Skin of body (tissue), 3 donors: ENCODE measurements at places on chromosomes 16 and 17.

GRCh38 chr16:2664574-2664982, 17.7 kb upstream of the KCTD5 start:
- no peak for DNase-seq

DNA sequence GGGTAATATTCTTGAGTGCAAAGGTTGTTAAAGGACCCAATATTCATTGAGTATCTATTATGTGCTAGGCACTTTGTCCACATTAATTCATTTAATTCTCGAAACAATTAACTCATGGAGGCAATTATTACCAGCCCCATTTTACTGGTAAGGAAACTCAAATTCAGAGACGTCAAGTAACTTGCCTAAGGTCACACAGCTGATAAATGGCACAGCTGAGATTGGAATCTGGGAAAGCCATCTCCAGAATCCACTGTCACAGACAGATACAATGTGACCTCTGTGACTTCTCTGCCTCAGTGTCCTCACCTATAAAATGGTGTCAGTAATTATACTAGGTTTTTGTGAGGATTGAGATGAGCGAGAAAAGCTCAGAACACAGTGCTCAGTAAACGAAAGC, 320.8 kb upstream of the ZFHX3 start:
- no peak for DNase-seq

DNA sequence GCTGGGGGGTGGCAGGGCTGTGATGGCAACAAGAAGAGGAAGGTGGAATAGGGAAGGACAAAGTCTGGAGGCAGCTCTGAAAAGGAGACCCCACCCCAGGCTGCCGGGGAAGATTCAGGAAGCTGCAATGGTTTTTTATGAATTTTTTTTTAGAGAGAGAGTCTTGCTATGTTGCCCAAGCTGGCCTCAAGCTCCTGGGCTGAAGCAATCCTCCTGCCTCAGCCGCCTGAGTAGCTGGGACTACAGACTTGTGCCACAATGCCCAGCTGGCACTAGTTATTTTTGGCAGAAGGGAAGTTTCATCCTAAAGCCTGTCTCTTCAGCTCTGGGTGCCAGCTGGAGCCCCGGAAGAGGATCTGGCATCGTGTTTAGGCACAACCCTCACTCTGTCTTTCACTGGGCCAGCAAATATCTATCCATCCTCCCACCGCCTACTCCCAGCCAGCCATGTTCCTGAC, 1.3 kb upstream of the CES3 start:
- no peak for DNase-seq

GRCh38 chr16:741986-742629, 1.3 kb upstream of the CIAO3 start:
- DNase-seq, result no peak

GRCh38 chr16:8594149-8594666, 3.9 kb upstream of the TMEM114 start:
- no peak for DNase-seq

GRCh38 chr16:10151718-10152117, 30.5 kb downstream of the GRIN2A start:
- no peak for DNase-seq

- no peak for DNase-seq
These were observed 802 bp downstream of the SETD6 start for GRCh38 chr16:58515871-58516767.

- peak; percentile 79 for DNase-seq
These were observed at the start of gene DBF4B for GRCh38 chr17:44708401-44709263. Gene DBF4B, plus strand, starts transcription at chr17:44708665. Its CDS starts 156 bp downstream, at chr17:44708821.

GRCh38 chr17:3271072-3271848, 26.9 kb downstream of the OR3A1 start:
- no peak for DNase-seq

DNA sequence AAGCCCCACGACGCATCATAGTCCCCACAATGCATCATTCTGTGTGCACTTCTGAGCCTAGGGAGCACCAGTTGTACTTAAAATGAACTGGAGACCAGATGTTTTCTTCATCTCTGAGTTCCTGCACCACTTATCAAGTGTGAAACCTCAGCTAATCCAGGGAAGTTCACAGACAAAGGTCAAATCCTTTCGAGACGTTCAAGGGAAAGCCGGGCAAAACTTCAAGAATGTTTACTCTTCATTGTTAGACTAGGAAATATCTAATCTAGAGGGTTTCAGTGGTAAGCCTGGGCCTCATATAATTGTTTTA, 4.6 kb upstream of the PMP22 start:
- peak; percentile 12 for DNase-seq

DNA sequence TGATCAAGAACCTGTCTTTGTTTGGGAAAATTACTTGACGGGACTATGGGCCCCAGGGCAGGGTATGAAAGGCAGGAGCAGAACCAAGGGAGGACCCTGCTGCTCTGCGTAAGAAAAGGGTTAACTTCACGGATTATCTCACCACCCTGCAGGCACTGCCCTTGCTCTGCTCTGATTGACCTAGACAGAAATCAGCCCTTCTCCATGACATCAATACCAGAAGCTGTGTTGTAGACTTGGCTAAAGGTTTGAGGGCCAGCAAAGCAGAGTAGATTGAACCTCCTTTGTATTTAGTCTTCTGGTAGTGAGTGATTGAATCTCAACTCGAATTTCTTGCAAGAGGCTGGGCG, 52.9 kb upstream of the ETV4 start:
- DNase-seq, result no peak

DNA sequence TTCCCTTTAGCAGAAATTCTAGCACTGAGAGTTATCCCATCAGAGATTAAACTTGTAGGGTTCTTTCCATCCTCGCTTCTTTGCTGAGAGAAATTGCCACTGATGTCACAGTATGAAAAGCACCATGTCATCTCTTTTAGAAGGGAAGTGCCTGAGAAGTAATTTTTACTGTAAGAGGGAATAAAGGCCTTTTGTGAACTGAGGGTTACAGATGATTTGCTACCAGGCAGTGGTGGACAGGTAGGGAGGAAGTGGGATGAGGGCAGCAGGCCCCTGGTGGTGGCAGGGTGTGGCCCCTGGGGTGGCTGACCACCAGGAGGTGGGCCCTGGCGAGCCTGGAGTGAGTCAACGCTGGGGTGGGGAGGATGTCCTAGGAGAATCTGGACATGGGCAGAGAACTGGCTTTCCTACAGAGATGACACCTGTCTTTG, 6.4 kb upstream of the MILR1 start:
- DNase-seq, result no peak

GRCh38 chr17:7173687-7174602, 5.2 kb downstream of the ASGR1 start:
- peak; percentile 30 for DNase-seq

- no peak for DNase-seq
These were observed 7.7 kb downstream of the IRX6 start for GRCh38 chr16:55331648-55332185.

DNA sequence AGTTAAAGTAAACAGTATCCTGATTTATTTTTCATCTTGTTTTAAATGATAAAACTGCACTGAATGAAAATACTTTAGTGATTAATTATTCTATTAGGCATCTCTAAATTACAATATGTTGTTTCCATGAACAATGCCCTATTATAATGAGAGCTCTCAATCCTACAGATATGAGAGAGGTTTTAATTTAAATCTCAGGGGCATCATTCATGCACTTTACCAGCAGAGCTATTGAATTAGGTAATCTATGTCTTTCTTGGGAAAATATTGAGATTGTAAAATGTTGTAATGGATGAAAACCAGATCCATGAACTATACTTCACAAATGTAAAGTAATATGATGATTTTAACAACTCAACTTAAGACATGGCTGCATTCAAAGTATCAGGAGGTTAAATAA, 103.8 kb downstream of the ADAMTS18 start:
- DNase-seq, result no peak

- DNase-seq, result no peak
These were observed 858 bp upstream of the ASPSCR1 start for GRCh38 chr17:81976332-81977210.

GRCh38 chr16:68077866-68078700, 7.1 kb upstream of the NFATC3 start:
- no peak for DNase-seq

GRCh38 chr16:79595231-79595641, 5.3 kb downstream of the MAF start:
- DNase-seq, result no peak

GRCh38 chr16:1708083-1708767, 2.2 kb downstream of the MAPK8IP3 start:
- no peak for DNase-seq

- no peak for DNase-seq
These were observed 21.1 kb downstream of the CLUH start for GRCh38 chr17:2690165-2691068.

GRCh38 chr16:79175286-79176057, 425.1 kb downstream of the MAF start:
- no peak for DNase-seq

- DNase-seq, result no peak
These were observed 45.3 kb downstream of the MPRIP start for GRCh38 chr17:17087424-17088015.

GRCh38 chr16:13111747-13112146, 210.3 kb downstream of the SHISA9 start:
- DNase-seq, result no peak

DNA sequence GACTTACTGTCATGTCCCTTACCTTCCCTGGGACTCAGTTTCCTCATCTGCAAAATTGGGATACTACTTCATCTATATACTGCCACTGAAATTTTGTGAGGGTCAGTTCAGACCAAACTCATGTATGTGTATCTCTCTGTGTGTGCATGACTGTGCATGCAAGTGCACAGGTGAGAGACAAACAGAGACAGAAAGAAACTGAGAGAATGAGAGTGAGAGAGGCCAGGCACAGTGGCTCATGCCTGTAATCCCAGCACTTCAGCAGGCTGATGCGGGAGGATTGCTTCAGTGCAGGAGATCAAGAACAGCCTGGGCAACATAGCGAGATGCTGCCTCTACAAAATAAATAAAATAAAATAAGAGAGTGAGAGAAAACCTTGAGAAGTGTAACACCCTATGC, 32.1 kb upstream of the SLC6A2 start:
- DNase-seq, result no peak

GRCh38 chr16:31455601-31456314, 3.5 kb upstream of the ARMC5 start:
- no peak for DNase-seq

DNA sequence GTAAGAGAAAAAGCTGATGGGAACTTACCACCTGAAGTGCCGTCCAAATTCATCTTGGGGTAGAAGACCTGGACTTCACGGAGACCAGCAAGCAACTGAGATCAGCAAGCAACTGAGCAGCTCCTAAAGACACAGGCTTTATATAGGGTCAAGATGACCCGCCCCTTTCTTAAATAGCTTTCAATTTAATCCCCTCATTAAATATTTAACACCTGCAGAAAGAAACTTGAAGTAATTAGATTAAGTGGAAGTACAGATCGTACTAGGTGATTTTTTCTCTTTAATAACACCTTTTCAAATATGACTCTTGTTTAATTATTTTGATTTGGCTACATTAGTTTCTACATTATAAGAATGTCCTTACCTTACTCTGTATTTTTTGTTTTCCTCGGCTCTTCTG, at the start of gene CPHXL:
Gene CPHXL, minus strand, starts transcription at position 101 of the 400 bp plus-strand sequence. Its CDS starts 48 bp downstream, at position 53.
- no peak for DNase-seq

GRCh38 chr17:48578616-48579470, 693 bp upstream of the HOXB4 start:
- DNase-seq, result no peak

- DNase-seq, result no peak
These were observed 41.7 kb downstream of the SMPD3 start for GRCh38 chr16:68406458-68407152.

- DNase-seq, result no peak
These were observed 39.1 kb downstream of the CPNE2 start for GRCh38 chr16:57131351-57131970.
